ENCODE measurements at places on chromosomes 12 and 14.
A peak's percentile ranks its signal among the peaks of the same experiment; 100 is the strongest.

GRCh38 chr14:53890611-53891101 lies 66.0 kb downstream of the BMP4 start:
- DNase-seq: no peak

DNA sequence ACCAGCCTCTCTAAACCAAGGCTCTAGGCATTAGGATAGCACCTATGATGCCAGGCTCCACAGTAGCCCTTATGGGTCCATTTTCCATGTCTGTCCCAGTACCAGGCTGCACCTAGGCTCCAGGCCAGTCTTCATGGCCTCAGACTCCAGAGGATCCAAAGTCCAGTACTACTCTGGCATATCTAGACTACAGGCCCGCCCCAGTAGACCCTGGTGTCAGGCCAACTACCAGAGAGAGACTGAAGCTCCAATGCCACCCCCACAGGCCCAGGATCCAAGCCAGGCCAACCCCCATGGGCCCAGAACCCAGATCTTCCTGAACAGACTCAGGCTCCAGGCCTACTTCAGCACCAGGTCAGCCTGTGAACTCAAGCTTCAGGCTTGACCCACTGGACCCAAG lies 287.0 kb downstream of the KCNC2 start:
- DNase-seq: no peak

DNA sequence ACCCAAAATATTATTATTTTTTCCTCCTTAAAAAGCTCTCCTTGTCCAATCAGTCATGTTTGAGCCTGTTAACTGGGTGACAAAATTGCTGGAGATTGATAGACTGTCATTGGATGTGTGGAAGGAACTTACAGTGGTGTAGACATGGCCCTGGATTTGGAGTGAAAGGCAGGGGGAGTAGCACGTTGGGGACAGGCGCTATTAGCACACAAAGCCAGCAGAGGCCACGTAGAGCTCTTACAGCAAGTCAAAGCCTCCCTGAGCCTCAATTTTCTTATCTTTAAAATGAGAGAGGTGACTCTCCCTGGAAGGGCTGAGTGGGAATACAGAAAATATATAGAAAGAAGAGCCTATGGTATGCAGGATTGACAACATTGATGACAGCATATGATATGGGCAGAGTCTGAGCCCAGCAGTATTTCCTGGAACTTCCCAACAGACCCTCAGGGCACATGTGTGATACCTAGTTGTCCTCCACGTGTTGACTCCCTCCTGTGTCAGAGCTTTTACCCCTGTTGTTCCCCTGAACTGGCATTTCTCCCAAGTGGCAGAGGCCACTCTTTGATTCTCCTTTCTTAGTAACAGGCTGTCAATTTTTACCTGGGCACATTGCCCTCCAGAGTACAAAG lies 504.9 kb downstream of the VRK1 start:
- DNase-seq: no peak

- DNase-seq: no peak
Measured at GRCh38 chr12:42281278-42281677, 43.2 kb upstream of the YAF2 start.

GRCh38 chr12:44380861-44381260 lies 495.3 kb downstream of the NELL2 start:
- no peak for DNase-seq

- no peak for DNase-seq
Measured at GRCh38 chr12:85390266-85390665, 110.2 kb downstream of the ALX1 start.

- no peak for DNase-seq
Measured at GRCh38 chr12:87227162-87227561, 802.0 kb downstream of the C12orf50 start.

- DNase-seq: peak; percentile 7
Measured at GRCh38 chr14:79631276-79631675, 580.0 kb downstream of the DIO2 start.

DNA sequence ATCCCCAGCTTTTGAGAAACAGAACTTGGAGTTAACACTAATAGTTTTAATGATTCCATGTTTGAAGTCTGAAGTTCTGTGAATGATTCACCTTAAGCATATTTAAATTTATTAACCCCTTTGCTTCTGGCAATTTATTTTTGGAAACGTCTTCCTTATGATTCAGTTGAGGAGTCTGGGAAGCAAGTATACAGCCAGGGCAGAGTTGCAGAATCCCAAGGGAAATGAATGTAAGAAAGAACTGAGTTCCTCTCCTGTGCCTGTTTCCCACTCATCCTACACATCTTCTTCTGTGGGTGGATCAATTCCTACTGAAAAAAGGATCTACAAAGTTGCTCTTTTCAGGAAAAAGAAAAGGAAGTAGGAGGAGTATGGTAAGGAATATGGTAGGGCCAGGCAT lies 108.2 kb upstream of the CCDC91 start:
- no peak for DNase-seq

GRCh38 chr12:42996869-42997431 lies 407.4 kb upstream of the PRICKLE1 start:
- no peak for DNase-seq

- peak; percentile 78 for DNase-seq
Measured at GRCh38 chr12:94561943-94562411, 88.4 kb downstream of the TMCC3 start.

GRCh38 chr14:28783664-28784063 lies 17.1 kb downstream of the FOXG1 start:
- DNase-seq: no peak

- no peak for DNase-seq
Measured at GRCh38 chr12:120453977-120454376, 7.7 kb downstream of the GATC start.

DNA sequence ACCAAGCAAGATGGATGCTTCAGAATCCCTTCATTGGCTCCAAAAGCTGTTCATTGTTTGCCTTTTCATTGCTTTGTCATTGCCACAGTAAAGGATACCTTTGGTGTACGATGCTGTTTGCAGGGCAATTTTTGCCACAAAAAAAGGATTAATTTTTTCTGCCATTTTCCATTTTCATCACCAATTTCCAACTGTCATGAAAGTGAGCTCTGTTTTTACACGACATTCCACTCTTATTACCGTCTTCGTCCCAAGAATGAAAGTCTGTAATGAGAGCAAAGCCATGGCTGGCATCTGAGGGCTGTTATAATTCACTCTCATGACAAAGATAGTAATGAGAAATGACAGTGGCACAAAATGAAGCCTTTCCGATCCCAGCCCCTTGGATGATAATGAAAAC lies 272.7 kb upstream of the DCN start:
- DNase-seq: no peak
